ENCODE measurements at places on chromosomes 6 and 20.

DNA sequence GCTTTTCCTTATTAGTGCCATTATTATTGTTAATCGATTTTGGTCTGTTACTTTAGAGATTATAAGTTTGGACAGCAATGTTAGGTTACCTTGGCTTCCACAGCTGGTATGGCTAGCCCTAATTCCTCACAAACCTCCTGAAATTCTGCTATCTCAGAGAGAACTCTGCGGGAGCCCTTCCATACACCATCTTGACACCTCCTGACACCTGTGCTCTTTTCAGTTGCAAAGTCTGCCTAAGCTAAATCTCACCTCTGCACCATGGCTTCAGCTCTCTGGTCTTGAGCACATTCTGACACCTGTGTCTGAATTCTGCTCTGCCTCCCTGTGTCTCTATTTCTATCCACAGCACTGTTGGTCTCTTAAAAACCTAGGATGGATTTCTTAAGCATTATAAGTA is 106.5 kb downstream of the DCDC2 start:
- no peak for DNase-seq

GRCh38 chr6:72102561-72102960 is 216.2 kb downstream of the RIMS1 start:
- no peak for DNase-seq

DNA sequence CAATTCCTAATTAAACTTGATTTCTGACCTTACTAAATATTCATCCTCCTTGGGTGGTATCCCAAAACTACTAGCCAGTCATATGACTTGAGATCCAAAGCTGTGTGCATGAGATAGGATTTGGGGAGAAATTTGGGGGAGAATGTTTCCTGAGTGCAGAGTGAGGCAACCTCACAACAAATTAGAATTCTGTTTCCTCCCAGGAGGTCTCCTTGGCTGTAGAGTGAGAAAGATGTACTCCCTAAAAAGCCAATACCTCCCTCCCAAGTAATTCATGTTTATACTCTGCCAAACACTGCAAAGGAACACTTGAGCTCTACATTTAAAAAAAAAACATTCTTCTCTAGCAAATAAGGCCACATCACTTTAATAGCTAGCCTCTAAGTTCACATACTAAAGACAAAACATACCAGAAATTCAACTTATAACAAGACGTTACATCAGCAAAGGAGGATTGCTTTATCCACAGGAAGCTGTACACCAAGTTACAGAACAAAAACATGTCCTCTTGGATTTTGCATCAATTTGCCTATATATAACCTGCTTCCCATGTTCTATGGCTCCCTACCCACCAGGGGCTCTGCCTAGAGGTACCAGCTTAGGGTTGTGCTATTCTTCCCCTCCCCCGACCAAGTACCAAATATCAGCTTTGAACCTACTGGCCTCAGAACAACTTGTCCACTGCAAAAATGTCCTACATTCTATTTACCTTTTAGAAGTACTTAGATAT is 15.4 kb upstream of the TMEM30A start:
- no peak for DNase-seq

DNA sequence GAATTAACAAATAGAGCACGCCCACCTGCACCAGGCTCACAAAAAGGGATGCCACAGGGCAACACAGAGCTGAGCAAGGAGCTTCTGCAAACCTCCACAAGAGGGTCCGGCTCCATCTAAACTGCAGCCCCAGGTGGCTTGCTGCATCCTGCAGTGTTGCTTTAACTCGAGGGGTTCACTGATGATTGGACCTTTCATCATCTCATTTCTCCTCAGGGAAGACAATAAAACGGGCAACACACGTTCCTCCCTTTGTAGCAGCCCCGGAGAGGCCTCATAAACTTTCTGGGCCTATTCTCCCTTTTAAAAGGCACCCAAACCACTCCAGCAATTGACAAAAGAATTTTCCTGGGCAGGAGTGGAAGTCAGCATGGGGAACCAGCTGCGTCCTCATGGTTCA is 161.5 kb upstream of the CDH4 start:
- DNase-seq = no peak

GRCh38 chr6:85997206-85997605 is 354.5 kb upstream of the SYNCRIP start:
- no peak for DNase-seq

GRCh38 chr6:151617539-151617938 is 123.7 kb downstream of the CCDC170 start:
- no peak for DNase-seq

GRCh38 chr6:140181876-140182275 is 807.4 kb upstream of the CITED2 start:
- DNase-seq = no peak

DNA sequence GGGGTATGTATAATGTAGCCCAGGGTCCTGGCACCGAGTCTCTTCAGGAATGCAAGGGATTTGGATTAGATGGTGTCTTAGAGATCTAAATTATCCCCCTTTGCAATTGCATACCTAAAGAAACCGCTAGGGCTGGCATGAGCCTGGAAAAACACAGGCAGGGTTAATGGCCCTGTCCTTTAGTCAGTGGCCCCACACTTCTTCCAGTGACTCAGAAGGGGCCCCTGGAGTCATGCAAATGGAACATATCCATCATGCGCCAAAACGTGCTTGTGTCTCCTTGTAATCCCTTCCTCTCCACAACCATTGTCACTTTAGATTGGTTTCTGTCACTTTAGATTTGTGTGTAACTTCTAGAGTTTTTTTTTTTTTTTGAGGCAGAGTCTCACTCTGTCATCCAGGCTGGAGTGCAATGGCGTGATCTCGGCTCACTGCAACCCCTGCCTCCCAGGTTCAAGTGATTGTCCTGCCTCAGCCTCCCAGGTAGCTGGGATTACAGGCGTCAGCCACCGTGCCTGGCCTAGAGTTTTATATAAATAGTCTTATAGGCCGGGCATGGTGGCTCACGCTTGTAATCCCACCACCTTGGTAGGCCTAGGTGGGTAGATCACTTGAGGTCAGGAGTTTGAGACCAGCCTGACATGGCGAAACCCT is 8.7 kb upstream of the MYBL2 start:
- no peak for DNase-seq

GRCh38 chr6:127900935-127901334 is at the start of gene THEMIS:
Gene THEMIS (minus strand): TSS chr6:127901058. CDS start chr6:127900932, 126 bp downstream.
- no peak for DNase-seq

- DNase-seq = no peak
Measured at GRCh38 chr20:18645851-18646250, 58.0 kb downstream of the DTD1 start.

DNA sequence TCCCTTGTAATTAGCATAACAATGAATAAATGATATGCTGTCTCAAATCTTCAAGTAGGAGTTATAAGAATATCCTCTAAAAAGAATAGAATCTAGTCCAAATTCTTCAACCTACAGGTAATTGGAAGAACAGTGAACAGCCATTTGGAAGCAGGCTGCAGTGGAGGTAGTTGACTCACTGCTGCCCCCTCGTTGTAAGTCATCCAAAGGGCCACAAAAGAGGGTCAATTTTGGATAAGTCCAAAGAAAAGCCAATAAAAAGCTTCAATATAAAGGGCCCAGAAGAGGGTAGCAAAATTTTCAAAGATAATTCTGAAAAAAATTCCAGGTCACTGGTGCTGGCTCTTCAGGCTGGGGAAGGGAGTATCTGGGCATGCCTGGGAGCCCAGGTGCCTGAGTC is 60.8 kb upstream of the SSTR4 start:
- no peak for DNase-seq

DNA sequence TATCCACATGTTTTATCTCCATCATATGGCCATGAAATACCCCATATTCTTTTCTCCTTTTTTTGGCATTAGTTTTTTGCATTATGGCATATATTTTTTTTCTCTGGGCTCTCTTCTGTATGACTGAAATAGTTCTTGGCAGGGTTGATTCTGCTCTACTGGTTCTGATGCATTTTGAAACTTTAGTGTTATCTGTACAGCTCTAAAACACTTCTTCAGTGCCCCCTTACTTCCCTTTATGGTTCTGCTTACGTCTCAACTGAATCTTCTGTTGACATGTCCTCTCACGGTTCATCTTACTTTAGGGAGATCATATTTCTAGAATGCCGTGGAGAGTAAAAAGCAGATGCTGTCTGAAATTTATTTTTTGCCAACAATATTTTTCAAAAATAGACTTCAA is 23.2 kb upstream of the TXNDC5 start:
- DNase-seq = peak; percentile 75

GRCh38 chr6:125251516-125252220 is 50.1 kb downstream of the HDDC2 start:
- no peak for DNase-seq

DNA sequence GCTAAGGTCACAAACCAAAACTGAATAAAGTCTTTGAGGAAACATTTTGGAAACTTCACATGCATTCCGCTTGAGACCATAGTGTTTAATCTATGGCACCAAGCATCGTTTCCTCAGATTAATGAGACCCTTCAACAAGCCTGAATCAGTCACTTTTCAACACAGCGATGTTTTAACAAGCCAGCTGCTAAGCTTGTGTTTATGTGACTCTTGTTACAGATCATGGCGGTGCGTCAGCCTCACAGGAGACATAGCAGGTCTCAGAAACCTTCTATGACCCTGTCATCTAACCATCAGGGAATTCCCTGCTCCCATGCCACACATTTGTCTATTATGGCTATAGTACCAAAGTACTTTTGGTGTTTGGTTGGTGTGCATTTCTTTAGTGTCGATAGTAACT is 57.2 kb downstream of the MTFR2 start:
- no peak for DNase-seq

- no peak for DNase-seq
Measured at GRCh38 chr20:7984192-7984591, 35.4 kb downstream of the TMX4 start.

DNA sequence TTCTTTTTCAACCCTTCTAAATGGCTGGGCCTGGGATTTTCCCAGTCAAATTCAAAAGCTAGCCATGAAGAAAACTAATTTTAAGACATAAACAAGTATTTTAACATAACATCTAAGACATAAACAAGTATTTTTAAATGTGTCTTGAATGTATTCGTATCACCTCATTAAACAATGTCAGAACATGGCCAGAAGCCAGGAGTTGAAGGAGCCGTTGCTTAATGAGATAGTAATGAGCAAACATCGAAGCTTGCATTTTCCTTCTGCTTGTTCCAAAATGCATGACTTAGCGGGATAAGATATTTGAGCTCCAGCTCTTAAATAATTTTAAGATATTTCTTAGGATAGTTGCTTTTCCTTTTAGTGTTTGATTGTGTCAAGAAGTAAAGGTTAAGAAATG is 4.2 kb upstream of the RNF182 start:
- DNase-seq = no peak

DNA sequence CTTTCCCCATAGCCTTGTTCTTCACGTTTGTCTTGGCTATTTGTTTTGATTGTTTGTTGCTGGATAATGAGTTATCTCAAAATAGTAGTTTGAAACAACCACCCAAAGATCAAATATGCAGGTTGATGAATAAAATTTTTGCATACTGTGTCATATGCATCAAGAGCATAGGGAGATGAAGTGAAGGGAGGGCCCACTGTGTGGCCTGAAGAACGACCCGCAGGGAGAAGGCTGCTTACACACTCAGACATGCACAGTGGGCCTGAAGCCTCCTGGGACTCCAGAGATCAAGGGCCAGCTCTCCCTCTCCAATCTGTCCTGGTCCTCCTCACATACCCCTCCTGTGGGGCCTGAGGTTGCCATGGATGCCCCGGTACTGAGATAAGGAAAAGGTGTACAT is 16.2 kb upstream of the TREM2 start:
- no peak for DNase-seq

DNA sequence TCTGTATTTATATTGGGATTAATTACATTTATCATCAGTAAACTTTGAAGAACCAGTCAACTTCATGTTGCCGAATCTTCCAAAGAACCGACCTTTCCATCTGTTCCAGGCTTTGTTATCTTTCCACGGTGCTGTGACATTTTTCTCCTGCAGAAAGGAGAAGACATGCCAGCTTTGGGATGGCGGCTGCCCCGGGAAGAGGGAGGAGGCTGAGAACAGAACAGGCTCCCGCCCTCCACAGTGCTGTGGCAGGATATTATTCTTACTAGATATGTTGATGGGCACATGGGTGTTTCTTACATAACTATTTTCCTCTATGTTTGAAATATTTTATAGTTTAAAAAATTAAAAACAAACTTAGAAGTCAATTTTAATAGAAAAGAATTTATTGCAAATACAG is 44.9 kb downstream of the GINS1 start:
- no peak for DNase-seq

DNA sequence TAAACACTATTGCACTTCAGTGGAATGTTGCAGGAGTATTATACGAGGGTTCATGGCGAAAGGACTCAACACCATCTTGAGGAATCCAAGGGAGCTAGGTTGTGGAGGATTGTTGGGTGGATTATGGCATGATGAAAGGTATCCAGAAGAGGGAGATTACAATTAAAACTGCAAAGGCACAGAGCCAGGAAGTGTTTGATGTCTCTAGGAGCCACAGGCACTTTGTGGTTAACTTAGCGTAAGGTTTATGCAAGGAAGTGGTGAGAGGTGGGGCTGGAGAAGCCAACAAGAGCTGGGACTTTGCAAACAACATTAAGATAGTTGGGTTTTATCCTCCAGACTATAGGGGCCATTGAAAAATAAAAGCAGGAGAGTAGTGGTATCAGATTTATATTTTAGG is 86.6 kb upstream of the TPD52L1 start:
- DNase-seq = no peak

DNA sequence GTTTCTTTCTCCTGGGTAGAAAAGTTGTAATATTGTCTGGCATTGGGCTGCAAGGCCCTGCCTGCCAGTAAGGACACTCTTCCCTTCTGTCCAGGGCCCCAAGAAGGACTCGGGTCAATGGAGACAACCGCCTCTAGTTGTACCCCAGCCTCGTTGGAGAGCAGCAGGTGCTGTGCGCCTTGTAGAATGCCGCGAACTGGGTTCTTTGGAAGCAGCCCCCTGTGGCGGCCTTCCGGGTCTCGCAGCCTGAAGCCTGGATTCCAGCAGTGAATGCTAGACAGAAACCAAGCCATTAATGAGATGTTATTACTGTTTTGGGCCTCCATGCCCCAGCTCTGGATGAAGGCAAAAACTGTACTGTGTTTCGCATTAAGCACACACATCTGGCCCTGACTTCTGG is 37.0 kb downstream of the PLCG1 start:
- no peak for DNase-seq

DNA sequence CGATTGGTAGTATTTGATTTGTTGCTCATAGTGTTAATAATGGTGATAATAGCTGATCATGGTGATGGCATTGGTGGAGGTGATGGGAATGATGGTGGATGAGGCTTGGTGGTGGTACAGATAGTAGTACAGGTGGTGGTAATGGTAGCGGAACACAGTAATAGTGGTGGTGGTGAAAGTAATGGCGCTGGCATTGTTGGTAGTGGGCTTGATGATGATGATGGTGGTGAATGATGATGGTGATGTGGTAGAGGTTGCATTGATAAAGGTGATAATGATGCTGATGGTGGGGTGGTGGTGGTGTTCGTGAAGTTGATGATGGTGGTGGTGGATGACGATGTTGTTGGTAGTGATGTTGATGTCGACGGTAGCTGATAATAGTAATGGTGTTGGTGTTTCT is 24.6 kb upstream of the CLIC5 start:
- no peak for DNase-seq
